ENCODE measurements at places on chromosomes 3 and 15.

- DNase-seq, result no peak
Observed at GRCh38 chr3:25483456-25483855, 55.4 kb downstream of the RARB start.

DNA sequence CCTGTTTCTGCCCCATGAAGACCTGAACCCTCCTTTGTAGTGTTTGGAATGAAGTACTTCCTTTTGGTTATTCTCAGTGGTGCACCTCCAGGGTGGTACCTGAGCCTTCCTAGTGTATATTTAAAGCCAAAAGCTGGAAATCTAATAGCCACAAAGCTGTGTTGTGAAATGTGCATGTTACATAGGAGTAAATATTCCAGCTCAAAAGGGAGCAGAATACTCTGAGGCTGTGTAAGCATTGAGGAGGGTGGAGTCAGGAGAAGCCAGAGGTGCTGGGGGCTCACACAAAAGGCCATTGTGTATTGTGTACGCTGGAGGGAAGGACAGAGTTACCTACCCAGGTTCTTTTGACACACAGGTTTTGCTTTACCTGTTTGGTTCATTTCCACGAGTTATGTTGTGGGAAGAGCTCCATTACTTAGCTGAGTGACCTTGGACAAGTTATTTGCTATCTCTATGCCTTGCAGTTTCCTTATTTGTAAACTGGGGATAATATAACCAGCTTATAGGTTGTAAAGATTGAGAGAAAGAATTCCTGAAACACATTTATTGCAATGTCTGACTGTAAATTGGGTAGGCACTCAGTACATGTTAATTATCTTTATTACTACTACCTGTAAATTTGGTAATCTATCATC, 24.7 kb downstream of the GPR171 start:
- DNase-seq, result no peak

GRCh38 chr3:186315581-186316354, 46.3 kb downstream of the DGKG start:
- DNase-seq, result peak; percentile 31

GRCh38 chr3:24201301-24201700, 256.2 kb downstream of the NR1D2 start:
- DNase-seq, result no peak

GRCh38 chr3:140035871-140036270, 100.9 kb downstream of the CLSTN2 start:
- DNase-seq, result no peak

GRCh38 chr15:90690585-90690984, 26.6 kb upstream of the BLM start:
- DNase-seq, result no peak

DNA sequence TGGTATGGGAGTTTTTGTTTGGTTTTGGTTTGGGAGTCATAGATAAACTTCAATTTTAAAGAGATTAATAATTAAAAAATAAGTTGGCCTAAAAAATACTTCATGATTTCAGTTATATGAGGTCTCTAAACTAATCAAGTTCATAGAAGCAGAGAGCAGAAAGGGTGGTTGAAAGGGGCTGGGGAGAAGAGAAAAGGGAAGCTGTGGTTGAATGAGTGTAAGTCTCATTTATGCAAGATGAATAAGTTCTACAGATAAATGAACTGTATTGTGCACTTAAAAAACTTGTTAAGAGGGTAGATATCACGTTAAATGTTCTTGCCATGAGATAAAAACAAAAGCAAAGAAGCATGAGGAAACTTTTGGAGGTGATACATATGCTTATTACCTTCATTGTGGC, 188.7 kb downstream of the NSUN3 start:
- DNase-seq, result no peak

GRCh38 chr3:86948822-86949221, 42.1 kb downstream of the VGLL3 start:
- peak; percentile 86 for DNase-seq

DNA sequence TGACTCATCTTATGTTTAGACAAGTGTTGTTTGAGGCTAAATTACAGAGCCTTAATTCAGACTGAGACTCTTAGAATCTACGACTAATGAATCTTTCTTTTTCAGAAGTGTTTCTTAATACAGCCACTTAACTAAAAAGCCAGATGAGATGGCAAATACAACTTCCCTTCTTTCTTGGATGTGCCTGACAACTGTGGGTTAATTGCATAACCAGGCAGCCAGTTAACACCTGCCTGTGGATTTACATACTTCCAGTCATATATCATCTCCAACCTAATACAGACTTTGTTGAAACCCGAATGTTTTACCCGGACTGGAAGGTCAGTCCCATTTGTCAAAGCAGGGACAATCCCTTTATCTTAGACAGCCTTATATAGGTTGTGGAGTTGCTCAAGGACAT, 297.6 kb downstream of the VPS13C start:
- DNase-seq, result no peak

DNA sequence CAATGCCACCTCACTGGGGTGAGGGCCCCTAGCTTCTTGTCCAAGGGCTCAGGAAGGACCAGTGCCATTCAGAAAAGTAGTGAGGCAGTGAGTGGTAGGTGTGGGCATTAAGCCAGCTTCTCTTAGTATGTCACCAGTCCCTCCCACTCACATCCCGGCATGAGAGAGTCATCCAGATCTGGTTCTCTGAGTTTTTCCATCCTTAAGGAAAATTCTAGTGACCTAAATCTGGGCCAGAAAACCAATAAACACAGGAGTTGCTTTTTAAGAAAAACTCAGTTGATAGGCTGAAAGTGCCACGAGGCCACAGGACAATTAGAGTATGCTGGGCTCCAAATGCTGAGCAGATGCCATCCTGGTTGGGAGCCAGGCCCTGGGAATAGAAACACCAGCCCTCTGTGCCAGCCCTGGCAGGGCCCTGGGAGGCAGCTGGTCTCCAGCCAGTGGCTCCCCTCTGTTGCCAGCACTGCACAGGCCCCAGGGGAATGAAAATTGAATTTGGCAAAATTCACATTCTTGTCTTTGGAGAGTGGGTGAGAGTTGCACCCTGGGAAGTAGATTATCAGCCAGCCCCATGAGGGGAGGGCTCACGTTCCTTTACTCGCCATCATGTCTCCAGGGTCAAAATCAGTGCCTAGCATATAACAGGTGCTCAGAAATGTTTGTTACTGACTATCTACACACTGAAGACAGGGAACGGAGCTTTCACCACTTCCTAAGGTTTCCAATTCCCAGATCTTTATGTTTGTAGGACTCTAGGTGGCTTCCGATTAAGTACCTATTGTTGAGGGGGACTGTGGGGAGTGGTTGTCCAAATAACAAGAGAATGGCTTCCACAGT, 52.8 kb downstream of the FAM43A start:
- DNase-seq, result peak; percentile 76

DNA sequence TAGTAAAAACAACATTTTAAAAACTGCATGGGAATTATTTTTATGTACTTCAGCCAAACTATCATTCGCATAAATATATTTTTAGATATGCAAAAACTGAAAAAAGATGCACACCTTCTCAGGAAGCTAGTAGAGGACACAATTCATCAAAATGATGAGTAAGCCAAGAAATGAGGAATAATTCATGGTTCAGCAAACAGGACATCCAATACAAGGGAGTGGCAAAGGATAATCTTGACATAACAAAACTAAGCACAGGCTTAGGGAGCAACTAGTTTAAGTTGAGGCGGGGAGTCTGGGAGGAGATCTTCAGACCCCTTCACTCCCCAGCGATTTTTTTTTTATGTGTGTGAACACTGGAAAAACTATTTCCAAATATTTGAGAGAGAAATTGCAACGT, 93.7 kb downstream of the ZNF280D start:
- no peak for DNase-seq

- DNase-seq, result no peak
Observed at GRCh38 chr3:23199649-23200048, 3.5 kb upstream of the UBE2E2 start.

DNA sequence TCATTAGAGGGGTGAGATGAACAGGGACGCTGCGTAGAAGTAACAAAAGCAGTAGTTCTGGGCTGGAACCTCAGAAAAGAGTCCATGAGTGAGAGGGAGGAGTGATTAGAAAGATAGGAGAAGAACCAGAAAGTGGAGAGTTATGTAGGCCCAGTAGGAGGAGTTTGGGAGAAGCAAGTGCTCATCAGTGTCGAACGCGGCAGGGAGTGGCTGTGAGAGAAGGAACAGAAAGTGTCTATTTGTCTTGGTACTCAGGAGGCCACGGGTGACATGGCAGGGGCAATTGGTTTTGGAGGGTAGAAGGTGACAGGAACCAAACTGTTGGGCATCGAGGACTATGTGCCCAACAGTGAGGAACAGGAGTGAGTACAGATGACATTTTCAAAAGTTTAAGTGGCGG, 1.3 kb upstream of the INSYN1 start:
- DNase-seq, result no peak

DNA sequence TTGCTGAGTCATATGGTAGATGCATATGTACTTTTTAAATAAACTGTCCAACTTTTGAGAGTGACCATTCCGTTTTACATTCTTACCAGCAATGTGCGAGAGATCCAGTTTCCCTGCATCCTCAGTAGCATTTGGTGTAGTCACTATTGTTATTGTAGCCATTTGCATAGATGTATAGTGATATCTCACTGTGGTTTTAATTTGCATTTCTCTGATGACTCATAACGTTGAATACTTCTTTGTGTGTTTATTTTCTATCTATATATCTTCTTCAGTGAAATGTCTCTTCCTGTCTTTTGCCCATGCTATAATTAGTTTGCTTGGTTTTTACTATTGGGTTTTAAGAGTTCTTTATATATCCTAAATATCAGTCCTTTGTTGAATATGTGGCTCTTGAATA, 255.7 kb upstream of the GRM7 start:
- no peak for DNase-seq

DNA sequence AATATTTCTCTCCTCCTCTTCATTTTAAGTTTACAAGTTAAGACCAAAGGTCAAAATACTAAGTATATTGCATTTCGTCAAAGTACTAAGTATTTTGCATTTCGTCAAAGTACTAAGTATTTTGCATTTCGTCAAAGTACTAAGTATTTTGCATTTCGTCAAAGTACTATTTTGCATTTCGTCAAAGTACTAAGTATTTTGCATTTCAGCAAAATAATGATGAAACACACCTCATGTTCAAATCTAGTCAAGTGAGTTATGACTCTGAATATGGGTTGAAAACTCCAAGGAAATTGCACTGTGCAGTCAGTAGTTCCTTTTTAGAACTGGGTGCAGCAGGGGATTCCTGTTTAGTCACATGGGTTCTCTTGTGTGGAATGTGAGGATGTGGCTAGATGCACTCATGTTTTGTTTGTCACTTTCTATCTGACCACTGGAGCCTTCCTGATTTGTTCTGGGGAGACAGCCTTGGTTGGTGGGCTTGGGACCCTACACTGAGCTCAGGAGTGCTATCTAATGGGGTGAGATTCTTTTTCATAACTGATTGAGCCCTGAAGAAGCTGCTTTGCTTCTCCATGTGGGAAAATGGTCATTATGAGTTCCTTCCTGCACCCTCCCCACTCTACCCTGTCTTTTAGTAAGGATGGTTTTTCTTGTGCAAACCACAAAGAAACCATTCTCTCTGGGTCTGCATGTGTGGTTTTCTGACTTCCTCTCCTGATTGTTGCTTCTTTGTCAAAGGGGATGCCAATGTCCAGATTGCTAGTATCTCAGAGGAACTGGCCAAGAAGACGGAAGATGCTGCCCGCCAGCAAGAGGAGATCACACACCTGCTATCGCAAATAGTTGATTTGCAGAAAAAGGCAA, 73.4 kb downstream of the CCK start:
- no peak for DNase-seq

GRCh38 chr3:175278680-175279079, 419.5 kb downstream of the NAALADL2 start:
- DNase-seq, result no peak

DNA sequence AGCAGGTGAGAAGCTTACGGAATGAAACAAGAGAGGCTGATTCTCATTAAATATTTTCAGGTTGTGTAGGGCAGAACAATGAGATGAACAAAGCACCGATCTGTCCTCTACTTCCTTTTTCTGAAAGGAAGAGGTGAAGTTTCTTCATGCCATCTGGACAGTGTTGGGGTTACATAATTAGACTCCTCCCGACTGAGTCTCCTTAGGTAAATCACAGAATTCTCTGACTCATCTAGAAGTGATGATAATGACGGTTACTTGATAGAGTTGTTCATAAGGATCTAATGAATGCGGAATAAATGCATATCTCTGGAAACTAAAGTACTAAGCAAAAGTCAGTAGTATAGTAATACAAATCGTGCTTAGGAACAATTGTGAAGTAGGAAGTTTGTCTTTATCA, 21.2 kb downstream of the CRTC3 start:
- DNase-seq, result no peak

DNA sequence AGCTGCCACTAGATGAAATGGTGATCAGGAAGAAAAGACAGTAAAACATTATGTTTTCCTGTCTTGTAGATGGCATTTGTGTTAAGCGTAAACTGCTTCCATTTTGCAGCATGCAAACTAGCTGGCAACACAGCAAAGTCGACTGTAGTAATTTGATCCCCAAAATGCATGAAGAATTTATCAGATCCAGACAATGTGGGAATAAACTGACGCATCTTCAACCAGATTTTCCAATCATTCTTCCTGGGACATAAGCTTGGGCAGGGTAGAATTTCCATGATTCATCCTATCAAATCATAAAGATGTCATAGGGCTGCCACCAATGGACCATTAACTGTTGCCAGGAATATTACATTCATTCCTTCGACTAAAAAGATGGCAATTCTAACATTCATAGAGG, 260.3 kb downstream of the ERC2 start:
- DNase-seq, result no peak

DNA sequence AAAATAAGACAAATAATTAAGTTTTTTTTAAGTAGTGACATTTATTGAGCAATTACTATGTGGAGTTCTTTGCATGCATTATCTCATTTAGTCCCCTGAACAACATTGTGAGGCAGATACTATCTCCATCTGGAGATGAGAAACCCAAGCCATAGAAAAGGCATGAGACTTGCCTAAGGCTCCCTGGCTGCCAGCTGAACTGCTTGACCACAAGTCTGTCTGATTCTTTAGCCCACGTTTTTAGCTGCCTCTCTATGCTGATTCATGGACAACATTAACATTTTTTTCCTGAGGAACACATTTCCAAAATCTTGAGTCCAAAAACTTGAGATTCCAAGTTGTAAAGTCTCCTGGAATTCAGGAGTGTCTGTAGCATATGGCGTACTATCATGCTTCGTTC, 263.6 kb upstream of the GOLGA6L4 start:
- no peak for DNase-seq

DNA sequence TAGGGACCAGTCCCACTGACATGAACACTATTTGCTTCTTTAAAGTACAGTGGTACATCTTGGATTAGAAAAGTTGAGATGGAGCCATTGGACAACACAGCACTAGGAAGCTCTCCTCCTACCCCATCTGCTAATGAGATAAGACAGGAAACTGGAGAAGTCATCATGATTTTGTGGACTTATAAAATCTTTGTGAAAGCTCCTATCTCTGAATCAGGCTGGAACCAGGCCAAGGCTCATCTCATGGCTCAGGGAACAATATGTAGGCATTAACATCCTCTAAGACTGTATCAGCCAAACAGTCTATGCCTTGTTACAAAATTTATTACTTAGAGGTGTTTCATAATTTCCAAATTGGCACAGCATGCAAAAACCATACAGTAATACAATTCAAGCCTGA, 84.1 kb downstream of the BOC start:
- no peak for DNase-seq

- DNase-seq, result no peak
Observed at GRCh38 chr3:15309662-15310335, 22.6 kb downstream of the SH3BP5 start.

All from stromal cell of bone marrow (primary cell).